ENCODE measurements at places on chromosomes 16 and 17.

DNA sequence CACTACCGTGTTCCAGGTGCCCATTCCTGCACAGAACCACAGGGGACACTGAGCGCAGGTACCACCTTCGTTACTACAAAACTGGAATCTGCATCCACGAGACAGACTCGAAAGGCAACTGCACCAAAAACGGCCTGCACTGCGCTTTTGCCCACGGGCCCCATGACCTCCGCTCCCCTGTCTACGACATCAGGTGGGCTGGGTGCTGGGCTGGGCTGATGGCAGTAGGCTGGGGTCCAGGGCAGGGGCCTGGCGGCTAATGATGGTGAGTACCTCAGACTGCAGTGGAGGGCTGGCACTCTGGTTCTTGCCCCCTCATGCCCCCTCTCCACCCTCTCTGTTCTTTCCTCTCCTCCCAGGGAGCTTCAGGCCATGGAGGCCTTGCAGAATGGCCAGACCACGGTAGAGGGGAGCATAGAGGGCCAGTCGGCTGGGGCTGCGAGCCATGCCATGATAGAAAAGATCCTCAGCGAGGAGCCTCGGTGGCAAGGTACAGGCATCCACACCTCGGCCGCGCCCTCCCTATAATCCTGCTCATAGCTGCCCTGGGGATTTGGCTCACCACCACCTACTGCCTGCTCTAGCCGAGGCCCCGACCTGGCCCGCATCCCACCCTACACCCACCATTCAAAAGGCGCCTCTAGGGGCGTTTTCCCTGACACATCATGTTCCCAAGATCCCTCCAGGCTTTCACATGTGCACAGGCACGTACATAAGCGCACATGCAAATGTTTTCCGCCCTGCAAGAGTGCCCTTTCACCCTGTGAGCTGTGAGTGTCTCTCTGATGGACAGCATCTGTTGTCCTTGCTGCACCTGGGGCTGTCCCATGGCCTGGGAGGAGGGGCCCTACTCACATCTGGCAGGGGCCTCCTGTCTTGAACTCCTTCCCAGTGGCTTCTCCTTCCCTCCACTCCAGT lies 27.7 kb downstream of the UNK start:
- DNase-seq = no peak

GRCh38 chr17:41101586-41102259 lies at the start of gene KRTAP4-16:
Gene KRTAP4-16, minus strand, starts transcription at chr17:41102209. Its CDS starts 0 bp downstream, at chr17:41102209.
- no peak for DNase-seq

- no peak for DNase-seq
Observed at GRCh38 chr17:40442392-40443195, 656 bp upstream of the IGFBP4 start.

- no peak for DNase-seq
Observed at GRCh38 chr16:14131774-14132695, 60.9 kb downstream of the MRTFB start.

GRCh38 chr17:75712446-75712845 lies 8.8 kb upstream of the ITGB4 start:
- no peak for DNase-seq

DNA sequence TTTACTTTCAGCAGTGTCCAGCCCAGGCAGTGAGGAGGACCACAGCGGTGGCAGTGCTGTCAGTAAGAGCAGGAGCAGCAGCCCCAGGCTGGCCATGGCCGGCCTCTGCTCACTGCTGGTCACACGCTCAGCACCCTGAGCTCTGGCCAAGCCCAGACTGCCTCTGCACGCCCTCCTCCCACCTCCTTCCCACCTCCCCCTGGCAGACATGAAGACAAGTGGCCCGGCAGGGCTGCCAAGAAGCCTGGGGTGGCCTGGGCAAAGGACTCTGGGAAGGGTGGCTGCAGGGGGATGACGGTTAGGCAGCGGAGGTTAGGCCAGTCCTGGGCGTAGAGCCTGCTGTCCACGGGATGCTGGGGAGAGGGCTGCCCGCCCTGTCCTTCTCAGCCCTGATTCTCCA lies at the start of gene C16orf89:
TSS of gene C16orf89 (minus strand) at position 144 of the 400 bp plus-strand sequence. CDS start at position 96, 48 bp downstream.
- no peak for DNase-seq

GRCh38 chr16:66515596-66516508 lies 34.1 kb downstream of the TK2 start:
- DNase-seq = no peak

DNA sequence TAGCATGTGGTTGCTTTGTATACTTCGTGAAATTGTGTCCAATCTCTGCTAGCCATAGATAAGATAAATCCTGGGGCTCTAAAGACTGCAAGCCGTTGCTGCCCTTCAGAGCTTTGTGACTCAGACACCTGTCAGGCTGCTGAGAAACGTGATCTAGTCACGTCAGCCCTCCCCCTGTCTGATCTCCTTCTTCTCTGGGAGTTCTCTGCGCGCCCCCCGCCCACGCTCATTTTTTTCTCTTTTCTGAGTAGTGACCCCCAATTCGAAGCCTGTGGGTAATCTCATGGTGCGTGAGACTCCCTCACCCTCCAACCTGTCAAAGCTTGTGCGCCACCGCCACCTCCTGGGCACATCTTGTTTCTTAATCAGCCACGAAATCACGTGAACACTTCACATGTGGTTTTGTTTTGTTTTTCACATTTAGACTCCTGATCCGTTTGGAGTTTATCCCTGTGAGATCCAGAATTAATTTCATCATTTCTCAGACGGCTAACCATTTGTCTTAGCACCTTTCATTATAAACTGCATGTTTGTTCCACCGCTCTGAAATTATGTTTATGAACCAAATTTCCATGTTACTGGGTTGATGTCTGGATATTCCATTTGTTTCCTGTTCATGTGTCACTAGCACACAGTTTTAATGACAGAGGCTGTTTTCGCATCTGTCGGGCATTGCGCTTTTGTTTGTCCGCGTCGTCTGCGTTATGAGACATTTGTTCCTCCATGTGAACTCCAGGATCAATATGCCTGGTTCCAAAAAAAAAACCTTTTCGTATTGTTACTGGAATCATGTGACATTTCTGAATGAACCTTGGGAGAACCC lies 977 bp upstream of the ZNF778 start:
- peak; percentile 67 for DNase-seq

- DNase-seq = no peak
Observed at GRCh38 chr17:70552982-70553334, 383.6 kb downstream of the KCNJ2 start.

DNA sequence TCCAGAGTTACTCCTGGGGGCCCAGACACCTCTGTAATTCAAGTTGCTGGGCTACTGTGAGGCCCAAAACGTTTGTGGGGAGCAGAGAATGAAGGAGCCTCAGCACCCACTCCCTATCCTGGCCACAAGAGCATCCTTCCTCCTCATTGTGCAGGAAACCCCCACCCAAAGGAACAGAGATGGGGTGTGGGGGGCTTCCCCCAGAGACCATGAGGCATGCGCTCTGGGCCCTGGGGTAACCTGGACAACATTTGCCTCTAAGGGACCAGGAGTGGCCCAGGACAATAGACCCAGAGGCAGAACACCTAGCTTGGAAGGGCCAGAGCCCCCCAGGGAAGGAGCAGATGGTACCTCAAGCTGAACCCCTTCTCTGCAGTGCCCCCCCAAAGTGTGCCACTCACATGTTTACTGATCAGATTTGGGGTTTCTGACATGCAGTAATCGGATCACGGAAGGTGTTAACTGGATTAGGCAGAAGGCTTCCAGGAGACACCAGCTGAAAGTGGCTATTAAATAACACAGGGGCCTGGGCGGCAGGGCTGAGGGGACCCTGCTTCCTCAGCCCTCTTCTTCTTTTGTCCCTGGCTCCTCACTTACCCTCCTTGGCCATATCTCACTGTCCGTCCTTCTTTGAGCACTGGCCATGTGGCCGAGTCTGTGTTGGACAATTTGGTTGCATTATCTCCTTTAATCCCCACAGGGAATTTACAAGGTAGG lies 50.8 kb downstream of the SDK2 start:
- no peak for DNase-seq

DNA sequence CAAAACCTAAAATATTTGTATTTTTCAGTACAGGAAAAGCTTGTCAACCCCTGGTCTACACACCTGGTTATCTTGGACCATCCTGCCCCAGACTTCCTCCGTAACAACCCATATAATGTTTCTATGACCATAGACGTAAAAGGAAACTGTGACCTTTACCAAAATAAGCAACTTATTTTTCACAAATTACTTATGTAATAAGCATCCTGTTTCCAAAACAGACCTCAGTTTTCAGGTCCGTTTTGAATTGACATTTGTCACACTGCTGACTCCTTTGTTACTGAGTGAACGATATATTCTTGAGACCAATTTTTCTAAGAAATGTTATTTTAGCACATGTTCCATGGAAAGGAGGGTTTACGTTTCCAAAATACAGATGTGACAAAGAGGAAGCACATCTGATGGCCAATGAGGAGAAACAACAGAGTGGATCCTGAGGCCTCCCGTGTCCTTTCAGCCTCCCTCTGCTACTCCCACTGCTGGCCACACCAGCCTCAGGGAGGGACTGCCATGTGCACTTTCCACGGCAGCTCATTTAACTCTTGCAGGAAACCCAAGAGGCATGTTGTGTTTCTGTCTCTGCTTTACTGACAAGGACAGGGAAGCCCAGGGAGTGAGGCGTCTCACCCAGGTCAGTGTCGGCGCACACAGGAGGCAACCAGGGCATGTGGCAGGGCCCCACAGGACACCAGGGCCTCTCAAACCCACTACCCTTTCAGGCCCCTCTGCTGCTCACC lies 20.1 kb upstream of the ALDH3A1 start:
- no peak for DNase-seq

- no peak for DNase-seq
Observed at GRCh38 chr16:78225919-78226318, 126.5 kb downstream of the WWOX start.

DNA sequence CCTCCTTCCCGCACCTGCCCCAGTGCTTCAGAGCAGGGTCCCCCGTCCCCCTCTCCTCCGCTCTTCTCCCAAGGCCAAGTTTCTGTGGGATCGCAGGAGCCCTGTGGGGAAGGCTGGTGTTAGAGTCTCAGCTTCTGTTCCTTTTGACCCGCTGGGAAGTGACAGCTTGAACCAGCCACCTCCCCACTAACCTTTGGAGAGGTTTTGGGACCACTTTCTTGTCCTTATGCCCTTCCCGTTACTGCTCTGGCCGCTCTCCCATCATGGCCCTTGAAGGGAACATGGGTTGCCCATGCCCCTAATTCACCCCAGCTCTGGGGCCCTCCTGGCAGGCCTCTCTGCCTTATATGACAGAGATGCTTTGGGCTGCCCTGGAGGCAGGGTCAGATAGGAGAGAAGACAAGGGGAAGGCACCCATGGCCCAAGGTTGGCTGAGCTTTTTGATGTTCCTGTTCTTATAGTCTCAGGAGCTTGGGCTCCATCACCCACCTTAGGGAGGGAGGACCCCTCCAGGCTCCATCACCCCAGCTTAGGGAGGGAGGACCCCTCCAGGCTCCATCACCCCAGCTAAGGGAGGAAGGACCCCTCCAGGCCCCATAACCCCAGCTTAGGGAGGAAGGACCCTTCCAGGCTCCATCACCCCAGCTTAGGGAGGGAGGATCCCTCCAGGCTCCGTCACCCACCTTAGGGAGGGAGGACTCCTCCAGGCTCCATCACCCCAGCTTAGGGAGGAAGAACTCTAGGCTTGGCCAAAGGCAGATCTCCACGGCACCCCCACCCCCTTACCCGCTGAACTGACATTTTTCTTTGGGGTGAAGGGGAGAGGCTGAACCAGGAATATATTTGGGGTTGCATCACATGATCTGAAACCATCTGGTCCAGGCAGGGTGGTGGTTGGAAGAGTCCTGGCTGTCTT lies 45.0 kb downstream of the NT5M start:
- no peak for DNase-seq

GRCh38 chr17:73463821-73464220 lies 152.0 kb upstream of the CDC42EP4 start:
- DNase-seq = no peak

DNA sequence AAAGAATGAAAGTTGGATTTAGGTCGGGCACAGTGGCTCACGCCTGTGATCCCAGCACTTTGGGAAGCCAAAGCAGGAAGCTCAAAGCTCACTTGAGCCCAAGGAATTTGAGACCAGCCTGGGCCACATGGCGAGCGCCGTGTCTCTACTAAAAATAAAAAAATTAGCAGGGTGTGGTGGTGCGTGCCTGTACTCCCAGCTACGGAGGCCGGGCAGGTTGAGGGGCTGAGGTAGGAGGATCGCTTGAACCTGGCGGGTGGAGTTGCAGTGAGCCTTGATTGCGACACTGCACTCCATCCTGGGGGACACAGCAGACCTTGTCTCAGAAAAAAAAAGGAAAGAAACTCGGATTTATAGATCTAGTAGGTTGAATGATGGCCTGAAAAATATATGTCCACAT lies 37.4 kb upstream of the RPH3AL start:
- DNase-seq = no peak

DNA sequence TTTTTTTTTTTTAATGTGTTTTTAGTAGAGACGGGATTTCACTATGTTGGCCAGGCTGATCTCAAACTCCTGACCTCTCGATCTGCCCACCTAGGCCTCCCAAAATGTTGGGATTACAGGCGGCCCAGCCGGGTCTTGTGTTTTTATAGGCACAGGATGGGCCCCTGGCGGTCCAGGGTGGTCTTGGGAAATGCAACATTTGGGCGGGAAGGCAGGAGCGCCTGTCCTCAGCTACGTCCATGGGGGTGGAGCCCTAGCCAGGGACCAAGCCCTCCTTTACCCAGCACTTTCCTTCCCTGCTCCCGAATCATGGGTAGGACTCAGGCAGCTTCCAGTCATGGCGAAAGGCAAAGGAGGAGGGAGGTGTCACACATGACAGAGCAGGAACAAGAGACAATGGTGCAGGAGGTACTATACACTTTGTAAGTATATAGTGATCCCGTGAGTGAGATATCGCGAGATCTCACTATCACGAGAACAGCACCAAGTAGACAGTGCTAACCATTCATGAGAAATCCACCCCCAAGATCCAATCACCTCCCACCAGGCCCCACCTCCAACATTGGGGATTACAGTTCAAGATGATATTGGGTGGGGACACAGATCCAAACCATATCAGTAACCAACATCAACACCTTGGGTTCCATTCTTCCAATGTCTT lies 226.7 kb upstream of the WSCD1 start:
- DNase-seq = no peak

DNA sequence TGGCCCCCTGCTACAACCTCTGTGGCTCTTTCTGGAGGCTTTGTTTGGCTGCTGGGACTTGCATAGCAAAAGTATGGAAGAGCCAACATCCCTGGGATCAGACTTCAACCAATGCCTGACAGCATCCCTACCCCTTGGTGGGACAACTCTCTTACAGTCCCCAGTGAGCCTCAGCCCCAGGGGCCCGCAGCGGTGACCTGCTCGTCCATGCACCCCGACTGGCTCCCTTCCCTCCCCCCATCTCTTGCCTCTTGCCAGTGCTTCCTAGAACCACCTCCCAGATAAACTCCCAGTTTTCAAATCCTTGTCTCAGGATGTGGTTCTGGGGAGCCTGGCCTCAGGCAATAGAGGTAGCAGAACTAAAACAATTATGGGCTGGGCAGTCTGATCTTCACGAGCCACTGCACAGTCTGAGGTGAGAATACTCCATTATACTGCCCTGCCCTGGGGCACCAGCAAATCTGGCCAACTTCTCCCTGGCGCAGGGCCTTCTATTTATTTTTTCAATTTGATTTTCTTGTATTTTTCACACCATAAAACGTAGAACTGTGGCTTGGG lies 86.6 kb upstream of the BRD7 start:
- DNase-seq = no peak

Measured in neuronal stem cell (in vitro differentiated cells).